ENCODE measurements at places on chromosomes 4 and X.

DNA sequence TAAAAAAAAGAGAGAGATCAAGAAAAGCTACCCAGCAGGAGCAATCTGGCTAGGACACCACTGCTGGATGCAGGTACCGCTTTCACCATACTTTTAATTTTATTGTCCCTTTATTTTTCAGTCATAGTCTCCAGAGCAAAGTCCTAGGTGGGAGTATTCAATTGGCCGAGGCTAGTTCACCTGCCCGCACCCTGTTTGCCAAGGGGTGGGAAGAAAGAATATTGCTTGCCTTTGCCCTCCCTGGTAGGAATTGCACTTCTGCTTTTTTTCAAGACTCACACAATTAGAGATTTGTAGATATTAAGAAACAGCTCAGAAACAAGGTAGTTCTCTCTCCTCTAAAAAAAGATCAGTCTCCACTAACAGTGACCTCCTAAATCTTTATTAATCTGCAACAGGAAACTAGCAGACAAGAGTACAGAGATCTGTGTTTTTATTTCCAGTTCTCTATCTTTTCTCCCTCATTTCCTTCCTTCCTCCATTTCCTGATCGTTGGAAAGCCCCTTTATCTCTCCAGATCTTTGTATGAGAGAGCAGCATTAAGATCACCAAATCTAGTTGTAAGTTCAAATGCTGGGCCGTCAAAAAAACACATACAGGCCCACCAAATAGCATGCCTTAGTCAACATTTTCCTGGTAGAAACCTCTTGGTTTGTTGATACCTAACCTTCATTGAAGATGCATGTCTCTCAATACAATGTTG, 9.4 kb upstream of the RPGR start:
- no peak for DNase-seq

DNA sequence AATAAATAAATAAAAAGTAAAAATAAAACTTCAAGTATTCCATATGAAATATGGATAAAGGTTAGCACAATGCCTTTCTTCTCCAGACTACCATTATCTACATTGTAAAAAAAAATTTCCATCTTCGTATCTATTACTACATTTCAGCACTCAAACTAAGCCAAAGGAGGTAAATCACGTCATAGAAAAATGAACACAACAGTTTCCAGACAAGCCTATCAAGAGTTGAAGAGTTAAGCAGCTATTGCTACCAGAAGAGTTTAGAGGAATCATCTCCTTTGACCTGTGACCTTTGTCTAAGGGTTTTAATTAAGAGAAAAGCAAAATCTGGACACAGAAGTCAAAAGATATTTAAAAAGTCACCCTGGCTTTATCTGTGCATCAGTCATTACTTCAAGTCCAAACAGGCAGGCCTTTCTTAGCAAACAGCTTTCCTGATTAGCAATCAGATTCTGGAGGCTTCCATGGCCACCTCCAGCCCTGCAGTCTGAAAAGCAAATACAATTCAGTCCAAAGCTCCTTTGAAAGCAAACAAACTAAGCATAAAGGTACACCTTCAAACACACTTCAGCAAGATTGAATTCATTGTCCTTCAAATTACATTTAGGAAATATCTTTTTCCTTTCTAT, 82.2 kb downstream of the APBB2 start:
- DNase-seq = no peak

- DNase-seq = no peak
Measured at GRCh38 chr4:146522869-146523205, 1.1 kb upstream of the SLC10A7 start.

GRCh38 chr4:48167538-48168263, 33.7 kb upstream of the TXK start:
- no peak for DNase-seq

DNA sequence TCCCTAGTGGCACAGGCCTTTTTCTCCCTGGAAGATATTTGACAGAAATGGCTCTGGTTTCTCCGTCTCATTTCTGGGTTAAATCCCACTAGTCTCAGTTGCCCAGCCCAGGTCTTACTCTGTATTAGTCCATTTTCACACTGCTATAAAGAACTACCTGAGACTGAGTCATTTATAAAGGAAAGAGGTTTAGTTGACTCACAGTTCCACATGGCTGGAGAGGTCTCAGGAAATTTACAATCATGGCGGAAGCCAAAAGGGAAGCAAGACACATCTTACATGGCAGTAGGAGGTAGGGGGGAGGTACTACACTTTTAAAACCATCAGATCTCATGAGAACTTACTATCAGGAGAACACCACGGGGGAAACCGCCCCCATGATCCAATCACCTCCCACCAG, 81.9 kb downstream of the FHDC1 start:
- DNase-seq = no peak

- no peak for DNase-seq
Measured at GRCh38 chr4:21872101-21872500, 76.5 kb downstream of the KCNIP4 start.

GRCh38 chr4:106495476-106495875, 126.9 kb upstream of the GIMD1 start:
- DNase-seq = no peak

- no peak for DNase-seq
Measured at GRCh38 chr4:169361756-169362155, 91.0 kb upstream of the SH3RF1 start.

All from stimulated activated effector memory CD8-positive, alpha-beta T cell treated with anti-CD3 and anti-CD28 coated beads, Interleukin-12 subunit alpha, Interleukin-12 subunit beta, amount 100 ng/mL, for 72 hours (primary cell).